Left colon (tissue), 2 donors: ENCODE measurements at places on chromosomes 4 and X.

DNA sequence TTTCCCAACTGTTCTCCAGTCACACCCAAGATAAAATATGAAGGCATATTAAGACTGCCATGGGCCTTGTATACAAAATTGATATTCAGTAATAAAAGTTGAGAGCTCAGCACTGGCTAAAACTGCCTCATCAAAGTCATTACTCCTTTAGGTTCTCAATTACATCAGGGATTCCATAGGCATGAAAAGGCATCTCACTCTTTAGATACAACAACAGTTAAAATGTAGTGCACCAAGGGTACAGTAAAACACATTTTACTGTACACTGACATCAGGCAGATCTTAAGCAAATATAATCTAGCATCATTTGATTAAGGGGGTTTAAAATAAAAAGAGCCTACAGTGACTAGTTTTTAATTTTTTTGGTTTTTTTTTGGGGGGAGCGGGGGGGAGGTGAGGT, 107.7 kb downstream of the PPP3CA start:
- no peak for DNase-seq

DNA sequence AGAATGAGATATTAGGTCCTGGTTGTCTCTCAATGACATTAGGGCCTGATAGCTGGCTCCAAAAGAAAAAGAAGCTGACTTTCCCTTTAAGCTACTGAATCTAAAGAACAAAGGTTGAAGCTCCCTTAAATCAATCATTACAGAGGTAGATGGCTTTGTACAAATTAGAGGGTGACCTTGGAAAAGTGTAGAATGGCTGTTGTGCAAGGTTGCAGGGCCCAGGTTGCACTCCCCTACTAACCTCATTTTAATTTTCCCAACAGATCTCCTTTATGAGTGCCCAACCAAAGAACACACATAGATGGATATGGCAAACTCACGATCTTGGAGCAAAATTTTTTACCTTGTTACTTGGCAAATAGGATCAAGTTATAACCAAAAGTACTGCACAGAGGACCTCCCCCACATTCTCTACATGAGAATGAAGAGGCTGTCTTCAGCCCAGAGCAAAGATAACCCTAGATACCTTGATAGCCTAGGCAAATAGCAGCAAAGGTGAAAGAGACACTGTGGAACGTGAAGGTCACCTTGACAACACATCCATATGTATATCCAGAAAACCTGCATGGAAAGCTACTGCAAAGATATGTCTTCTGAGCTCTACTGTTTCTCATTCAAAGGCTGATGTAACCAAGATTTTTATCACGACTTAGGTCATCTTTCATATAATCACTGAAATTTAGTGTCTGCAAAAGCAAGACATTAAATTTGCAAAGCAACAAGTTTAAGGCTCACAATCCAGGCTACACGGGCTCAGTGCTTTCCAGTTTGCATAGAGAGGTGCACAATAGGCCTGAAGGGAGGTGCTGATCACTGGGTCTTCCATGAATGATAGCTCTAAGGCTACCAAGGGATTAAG, 23.0 kb downstream of the KLB start:
- DNase-seq = no peak

DNA sequence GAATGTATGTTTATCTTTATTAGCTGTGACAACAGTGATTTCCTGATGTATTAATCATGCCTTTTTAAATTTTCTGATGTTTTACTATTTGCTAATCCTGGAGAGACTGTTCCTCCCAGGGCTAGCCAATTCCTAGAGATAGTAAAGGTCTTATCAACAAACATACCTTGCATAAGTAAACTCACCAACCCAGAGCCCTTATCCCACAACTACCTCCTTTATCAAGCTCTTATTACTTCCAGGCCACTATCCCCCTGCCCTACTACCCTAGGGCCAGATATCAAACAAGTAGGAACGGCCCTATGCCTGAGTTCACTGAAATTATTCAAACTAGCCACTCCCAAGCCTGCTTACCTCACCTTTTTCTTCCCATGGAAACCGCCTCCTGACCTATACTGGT, 58.2 kb upstream of the NPNT start:
- no peak for DNase-seq

DNA sequence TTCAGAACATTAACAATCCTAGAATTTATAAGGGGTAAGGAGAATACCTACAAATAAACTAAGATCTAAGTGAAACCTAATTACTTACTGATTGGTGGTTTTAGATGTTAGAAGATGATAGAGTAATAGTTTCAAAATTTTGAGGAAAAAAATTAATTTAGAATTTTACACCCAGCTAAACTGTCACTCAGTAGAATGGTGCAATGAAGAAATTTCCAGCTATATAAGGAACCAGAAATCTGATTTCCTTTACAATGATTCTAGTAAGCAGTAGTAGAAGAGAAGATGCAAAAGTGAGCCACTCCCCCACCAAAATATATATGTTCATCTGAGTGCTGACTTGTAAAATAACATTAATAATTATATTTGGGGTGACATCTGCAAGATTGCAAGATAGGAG, 55.3 kb upstream of the EPGN start:
- no peak for DNase-seq

DNA sequence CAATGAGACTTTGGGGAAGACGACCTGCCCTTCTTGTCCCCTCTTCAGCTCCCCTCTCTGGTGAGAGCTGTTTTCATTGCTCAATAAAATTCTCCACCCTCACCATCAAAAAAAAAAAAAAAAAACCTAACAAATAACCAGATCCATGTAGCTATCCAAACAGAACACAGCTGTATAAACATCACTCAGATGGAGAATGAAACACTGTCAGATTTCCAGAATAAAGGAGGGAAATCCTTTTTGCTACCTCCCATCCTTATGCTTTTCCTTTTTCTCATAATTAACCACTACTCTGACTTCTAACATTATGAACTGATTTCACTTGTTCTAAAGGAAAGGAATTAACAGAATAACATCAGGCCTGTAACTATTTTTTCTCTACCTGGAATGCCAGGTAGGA, 155.6 kb downstream of the PPP4R3C start:
- no peak for DNase-seq
